ENCODE measurements at places on chromosomes 3 and 15.

- DNase-seq: no peak
Observed at GRCh38 chr15:46543626-46544025, 908.8 kb downstream of the SQOR start.

DNA sequence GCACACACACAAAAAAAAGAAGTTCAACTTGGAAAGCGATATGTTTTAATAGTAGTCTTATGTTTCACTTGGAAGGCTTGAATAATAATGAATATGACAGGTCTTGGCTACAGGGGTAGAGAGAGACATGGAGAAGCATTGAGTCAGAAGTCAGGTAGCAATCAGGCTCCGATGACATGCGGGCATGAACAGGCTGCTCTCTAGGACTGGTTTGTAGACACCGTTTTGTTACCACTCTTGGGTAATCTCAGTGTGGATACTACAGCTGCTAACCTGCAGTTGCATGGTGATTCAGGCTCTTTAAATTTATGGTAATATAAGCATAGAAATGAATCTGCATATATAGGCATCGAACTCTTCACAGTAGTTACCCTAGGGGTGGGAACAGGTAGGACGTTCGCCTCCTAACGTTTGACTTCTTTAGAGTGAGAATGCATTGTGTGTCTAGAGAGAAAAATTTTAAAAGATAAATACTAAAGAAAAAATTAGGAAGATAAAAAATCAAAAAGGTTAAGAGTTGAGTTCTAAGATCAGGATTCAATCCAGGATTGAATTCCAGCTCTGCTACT lies 241.6 kb upstream of the KBTBD8 start:
- DNase-seq: no peak

DNA sequence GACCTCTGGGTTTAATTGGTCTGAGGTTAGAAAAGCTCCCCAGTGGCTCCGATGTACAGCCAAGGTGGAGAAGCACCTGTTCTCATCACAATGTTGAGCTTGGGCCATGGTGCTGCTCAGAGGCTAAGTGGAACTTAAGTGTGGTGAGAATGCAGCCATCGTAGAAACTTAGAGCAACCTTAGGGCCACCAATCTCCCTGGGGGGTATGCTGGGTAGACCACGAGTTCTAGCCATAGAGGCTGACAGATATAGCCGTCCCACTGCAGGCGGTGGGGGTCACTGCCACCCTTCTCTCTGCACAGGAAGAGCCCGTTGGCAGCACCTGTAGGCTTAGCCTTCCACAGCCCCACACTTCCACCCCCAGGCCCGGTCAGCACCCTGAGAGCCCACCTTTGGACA lies 38.0 kb downstream of the MGLL start:
- DNase-seq: no peak

- DNase-seq: no peak
Observed at GRCh38 chr3:138089091-138089490, 26.3 kb downstream of the DZIP1L start.

- DNase-seq: no peak
Observed at GRCh38 chr3:60142009-60142408, 1092.2 kb upstream of the CFAP20DC start.

GRCh38 chr15:90287101-90287500 lies 21.6 kb downstream of the NGRN start:
- DNase-seq: no peak

DNA sequence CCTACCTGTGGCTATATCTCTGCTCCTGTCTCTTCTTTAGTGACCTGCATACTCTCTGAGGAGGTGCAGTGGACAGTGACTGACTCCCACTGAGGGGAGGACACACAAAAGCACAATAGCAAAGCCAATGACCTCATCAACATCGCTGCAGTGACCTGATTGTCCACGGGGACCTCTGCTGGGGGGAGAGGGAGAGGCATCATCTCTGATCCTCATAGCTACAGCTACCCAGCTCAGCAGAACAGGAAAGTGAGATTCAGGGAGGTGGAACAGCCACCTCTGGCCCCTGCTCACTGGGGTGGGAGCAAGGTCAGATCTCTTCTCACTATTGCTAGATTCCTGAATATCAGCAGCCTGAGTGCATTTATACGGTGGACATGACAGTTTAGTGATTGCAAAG lies 179.2 kb downstream of the ATP10A start:
- no peak for DNase-seq

DNA sequence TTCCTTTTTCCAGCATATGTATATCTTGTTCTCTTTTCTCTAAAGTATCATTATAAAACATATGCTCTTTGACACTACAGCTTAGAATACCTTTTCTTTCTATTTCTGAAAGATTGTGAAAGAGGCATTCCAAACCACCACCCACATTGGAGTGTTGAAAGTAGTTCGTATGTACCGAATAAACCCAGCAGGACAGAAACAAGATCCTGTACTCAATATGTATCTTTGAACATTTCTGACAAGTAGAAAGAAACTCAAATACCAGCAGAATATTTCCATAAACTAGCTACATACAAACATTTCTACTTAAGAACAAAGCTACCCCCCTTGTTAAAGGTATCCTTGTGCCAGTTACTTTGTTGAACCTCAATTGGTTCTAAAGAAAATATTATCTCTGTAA lies 415.3 kb upstream of the ALCAM start:
- DNase-seq: no peak

GRCh38 chr15:95843241-95843910 lies 487.1 kb upstream of the NR2F2 start:
- no peak for DNase-seq

DNA sequence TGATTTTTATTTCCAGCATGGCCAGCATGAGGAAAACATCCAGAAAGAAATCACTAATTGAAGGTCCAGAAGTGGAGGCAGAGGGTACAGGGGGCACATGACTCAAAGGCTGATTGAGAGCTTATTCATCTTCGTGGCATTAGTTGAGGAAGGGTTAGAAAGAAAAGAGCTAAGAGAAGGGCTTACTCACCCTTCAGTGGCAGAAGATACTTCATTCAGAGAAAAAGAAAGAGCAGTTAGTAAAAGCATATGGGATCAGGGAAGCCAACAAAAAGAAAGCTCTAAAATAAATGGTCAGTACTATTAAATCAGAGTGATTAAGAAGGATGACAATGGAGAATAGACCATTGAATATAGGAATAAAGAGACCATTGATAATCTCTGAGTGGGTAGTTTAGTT lies 25.2 kb downstream of the GAP43 start:
- DNase-seq: no peak

- DNase-seq: no peak
Observed at GRCh38 chr3:162742159-162742717, 1245.6 kb downstream of the OTOL1 start.

DNA sequence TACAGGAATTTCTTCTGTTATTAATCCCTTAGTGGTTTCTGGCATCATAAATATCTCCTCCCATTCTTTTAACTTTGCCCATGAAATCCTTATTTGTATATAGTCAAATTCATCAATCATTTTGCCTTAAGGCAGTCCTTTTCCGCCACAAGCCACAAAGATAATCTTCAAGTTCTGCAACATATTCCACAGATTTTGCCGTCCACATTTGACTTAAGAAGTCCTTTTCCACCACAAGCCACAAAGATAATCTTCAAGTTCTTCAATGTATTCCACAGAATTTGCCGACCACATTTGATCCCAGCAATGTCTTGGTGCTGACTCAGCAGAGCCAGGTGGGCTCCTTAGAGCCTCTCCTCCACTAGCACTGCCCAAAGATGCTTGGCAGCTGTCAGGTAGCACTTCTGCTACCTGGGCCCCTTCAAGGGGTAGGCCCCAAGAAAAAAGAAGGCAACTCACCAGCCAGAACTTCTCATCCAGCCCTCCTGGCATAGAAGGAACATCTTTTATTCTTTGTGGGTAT lies 35.0 kb downstream of the SEC22C start:
- DNase-seq: no peak

GRCh38 chr15:88630141-88630721 lies 8.6 kb upstream of the ISG20 start:
- no peak for DNase-seq

DNA sequence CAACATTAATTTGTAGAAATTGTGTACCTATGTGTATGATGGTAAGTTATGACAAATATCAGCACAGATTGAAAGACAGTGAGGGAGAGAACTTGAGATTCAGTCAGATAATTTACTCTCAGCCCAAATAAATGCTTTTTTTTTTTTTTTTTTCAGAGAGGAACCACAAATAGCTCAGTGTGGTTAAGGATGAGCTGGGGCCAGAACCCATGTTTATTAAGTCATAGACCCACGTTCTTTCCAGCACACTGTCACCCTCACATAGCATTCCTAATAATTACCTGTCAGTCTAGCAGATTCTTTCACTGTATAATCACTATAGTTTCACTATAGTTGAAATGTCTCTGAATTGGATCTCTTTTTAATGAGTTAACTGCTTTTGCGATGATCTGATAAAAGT lies 246.1 kb downstream of the ZIC1 start:
- DNase-seq: no peak

- no peak for DNase-seq
Observed at GRCh38 chr3:117756563-117756962, 1047.0 kb downstream of the TUSC7 start.

GRCh38 chr15:49101536-49101935 lies 53.9 kb downstream of the COPS2 start:
- DNase-seq: no peak

DNA sequence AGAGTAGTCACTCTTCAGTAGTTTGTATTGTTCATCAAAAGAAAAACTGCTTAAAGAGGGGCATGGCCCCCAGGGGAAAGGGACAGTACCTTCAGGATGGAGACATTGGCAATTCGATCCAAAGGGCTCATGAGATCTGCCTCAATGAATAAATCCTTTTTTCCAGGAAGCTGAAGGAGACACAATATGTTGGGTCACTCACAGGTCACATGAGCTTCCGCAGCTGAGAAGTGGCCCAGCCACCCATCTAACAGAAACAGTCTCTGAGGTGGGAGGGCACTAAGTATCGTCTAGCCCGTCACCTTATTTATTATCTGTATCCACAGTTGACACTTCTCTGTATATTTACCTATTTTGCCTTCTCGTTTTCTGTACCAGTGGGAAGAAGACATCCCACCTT lies 4.7 kb downstream of the VPS33B start:
- DNase-seq: no peak

GRCh38 chr3:60294181-60294580 lies 957.1 kb downstream of the FHIT start:
- DNase-seq: no peak

DNA sequence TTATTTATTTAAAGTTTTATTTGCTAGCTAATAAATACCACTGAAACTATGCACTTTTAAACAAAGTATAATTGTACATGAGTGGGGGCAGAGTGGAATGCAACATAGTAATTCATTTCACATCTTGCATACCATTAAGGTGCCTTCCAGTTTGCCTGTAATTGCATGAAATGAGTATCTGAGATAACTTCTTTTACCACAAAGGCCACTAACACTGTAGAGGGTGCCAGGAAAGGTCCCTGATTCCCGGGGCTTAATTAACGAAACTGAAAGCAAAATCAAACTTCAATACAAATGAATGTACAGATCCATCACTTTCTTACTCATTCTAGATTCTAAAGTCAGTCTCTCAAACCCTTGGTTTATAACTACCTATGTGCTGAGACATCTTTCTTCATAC lies 2.1 kb downstream of the CD47 start:
- DNase-seq: no peak

DNA sequence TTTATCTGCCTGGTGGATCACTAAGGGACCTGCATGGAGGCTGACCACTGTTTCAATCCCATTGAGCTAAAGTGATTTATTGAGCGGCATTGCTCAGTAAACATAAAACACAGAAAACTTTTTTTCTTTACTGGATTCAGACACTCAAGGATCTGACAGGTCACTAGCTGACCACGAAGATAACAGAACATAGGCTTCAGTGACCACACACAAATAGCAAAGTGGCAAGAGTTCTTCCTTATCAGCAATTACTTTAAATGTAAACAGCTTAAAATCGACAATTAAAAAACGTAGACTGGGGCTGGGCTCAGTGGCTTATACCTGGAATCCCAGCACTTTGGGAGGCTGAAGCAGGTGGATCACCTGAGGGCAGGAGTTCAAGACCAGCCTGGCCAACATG lies 48.7 kb downstream of the STAG1 start:
- no peak for DNase-seq

GRCh38 chr3:19543212-19543841 lies 390.7 kb downstream of the EFHB start:
- no peak for DNase-seq

GRCh38 chr3:107065094-107065861 lies 312.0 kb upstream of the CCDC54 start:
- DNase-seq: no peak

- DNase-seq: no peak
Observed at GRCh38 chr3:107412376-107412775, 35.1 kb downstream of the CCDC54 start.

- DNase-seq: no peak
Observed at GRCh38 chr3:30288830-30289229, 317.6 kb upstream of the TGFBR2 start.
